ENCODE measurements at places on chromosomes 7 and 10.

DNA sequence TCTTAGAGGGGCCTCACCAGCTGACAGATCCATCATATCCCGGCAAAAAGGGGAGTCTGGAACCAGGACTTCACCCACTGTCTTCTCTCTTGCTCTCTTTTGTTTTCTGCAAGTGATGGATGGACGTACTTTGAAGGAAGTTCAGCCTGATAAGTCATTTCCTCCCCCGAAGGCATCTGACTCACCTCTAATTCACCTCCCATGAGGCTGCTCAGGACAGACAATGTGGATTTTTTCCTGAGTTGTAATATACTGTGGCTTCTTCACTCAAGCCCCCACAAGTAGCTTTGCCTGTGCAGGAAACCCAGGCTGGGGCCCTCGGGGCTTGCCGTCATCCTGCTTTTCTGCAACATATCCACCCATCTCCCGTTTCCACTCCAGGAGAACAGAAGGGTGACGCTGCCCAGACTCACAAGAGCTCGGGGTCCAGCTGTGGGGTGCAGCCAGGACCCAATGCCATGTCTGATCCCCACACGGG is 70.4 kb downstream of the ASB13 start:
- peak; percentile 60 for DNase-seq

DNA sequence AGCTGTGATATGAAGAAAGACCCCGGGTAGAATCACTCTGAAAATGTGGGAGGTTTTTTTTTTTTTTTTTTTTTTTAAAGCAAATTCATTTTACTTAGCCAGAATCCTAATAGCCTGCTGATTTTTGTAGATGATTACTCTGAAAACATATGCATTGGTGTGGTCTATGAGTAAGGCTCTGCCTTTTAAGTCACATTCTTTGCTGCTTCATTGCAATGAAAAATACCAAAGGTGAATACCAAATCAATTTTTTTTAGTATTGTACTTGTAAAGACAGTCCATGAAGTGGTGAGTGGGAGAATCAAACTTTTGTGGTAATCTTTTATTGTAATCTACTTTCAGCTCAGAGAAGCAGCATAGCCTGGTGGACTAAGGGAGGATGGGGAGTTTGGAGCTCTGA is 130.3 kb downstream of the SDK1 start:
- DNase-seq = no peak

DNA sequence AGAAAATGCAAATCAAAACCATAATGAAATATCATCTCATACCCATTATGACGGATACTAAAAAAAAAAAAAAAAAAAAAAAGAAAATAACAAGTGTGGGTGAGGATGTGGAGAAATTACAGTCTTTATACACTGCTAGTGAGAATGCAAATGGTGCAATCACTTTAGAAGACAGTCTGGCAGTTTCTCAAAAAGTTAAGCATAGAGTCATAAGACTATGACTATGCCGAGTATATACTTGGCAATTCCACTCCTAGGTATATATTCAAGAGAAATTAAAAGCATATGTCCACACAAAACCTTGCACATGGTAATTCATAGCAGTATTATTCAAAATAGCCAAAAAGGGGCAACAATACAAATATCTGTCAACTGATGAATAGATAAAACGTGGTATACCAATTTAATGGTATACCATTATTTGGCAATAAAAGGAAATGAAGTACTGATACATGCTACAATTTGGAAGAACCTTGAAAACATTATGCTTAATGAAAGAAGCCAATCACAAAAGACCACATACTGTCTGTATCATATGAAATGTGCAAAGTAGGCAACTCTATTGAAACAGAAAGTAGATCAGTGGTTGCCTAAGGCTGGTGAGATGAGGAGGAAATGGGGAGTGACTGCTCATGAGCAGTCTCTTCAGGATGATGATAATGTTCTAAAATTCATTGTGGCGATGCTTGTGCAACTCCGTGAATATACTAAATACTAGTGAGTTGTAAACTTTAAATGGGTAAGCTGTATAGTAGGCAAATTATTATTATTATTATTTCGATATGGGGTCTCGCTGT is 90.1 kb upstream of the NANOS1 start:
- no peak for DNase-seq

- DNase-seq = no peak
Measured at GRCh38 chr7:24227603-24228359, 56.2 kb upstream of the NPY start.

GRCh38 chr7:35874886-35875285 is 74.0 kb downstream of the SEPTIN7 start:
- peak; percentile 50 for DNase-seq

DNA sequence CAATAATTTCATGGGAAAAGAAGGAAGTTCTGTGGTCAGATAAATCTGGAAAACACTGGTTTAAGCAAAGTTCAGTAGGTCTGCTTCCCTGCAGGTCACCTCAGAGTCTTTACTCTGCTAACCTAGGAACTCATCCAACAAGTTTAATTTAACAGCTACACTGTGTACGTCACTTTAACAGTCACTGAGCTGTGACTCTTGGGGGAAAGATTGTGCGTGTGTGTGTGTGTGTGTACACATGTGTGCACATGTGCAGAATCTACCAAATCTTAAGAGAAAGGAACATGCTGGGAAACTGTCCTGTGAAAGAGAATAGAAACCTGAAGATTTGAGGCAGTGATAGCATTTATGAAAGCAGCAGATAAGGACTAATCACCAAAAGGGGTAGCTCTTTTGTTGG is 62.6 kb downstream of the IKZF1 start:
- DNase-seq = no peak

GRCh38 chr10:124903111-124903510 is 38.8 kb upstream of the ZRANB1 start:
- DNase-seq = no peak

GRCh38 chr7:26616235-26616634 is 248.2 kb downstream of the SKAP2 start:
- no peak for DNase-seq

DNA sequence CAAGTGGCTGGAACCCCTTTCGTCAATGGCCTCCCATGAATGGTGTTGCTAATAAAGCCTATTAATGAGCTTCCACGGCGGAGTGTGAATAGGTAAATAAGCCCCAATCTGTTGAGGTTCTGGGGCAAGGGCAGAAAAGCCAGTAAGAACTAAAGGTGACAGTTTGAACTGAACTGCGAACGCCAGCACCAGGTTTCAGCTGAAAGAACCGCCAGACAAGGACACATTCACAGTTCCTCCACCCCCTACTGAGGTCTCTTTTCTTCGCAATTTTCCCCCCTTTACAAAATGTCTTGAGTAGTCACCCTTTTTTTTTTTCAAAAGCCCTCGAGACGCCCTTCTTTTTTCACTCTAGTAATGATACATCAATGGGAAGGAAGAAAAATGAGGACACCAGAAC is 2.4 kb upstream of the FGFR2 start:
- DNase-seq = no peak

DNA sequence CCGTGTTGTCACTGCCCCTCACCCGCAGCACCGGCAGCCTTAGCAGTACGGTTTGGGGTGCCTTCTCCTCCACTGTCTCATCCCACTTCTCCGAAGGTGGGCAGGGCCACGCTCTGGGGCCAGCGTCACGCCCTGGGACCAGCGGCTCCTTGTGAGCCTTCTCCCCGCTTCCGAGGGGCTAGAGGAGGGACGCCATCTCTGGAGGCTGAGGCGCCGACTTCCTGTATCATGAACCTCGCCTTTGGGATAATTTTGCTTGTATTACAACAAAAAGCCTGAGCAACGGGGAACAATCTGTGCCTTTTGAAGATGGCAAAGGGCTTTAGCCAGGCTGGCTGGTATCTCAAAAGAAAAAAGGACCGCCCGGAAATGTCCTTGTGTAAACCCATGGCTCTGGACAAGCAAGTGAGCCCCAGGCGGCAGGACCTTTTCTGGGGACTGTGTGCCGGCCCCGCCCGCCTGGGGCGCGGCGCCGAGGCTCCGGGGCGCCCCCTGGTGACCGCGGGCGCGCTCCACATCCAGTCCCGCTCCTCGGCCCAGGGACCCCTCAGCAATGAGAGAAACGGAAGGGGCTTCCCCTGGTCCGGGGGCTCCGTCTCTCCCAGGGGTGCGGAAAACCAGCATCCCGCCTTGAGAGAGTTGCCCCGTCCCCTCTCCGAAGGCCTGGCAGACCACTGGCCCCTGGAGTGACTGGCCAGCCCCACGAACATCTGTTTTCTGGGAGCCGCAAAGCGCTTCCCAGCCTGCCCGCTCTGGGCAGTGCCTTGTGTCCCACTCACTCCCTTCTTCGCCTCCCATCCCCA is 3.8 kb downstream of the DEPP1 start:
- peak; percentile 68 for DNase-seq

DNA sequence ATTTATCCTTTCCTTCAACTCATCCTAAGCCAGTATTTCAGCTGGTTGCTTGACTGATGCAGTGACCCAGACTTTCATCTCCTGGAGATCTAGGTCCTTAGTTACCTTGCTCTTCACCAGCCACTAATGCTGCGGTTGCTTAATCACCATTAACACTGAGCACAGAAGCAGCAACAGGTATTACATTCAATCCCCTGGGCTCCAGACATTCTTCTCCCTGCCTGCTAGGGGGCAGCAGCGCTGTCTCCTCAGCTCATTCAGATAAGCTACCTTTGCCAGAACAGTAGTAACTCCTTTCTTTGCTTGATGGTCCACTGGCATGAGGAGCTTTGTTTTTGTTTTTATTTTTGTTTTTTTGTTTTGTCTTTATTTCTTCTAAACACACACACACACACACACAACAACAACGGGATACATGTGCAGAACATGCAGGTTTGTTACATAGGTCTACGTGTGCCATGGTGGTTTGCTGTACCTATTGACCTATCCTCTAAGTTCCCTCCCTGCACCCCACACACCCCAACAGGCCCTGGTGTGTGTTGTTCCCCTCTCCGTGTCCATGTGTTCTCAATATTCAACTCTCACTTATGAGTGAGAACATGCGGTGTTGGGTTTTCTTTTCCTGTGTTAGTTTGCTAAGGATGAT is 1043.2 kb upstream of the C7orf33 start:
- DNase-seq = peak; percentile 49

GRCh38 chr10:69222157-69223027 is 2.3 kb downstream of the HKDC1 start:
- DNase-seq = peak; percentile 81

DNA sequence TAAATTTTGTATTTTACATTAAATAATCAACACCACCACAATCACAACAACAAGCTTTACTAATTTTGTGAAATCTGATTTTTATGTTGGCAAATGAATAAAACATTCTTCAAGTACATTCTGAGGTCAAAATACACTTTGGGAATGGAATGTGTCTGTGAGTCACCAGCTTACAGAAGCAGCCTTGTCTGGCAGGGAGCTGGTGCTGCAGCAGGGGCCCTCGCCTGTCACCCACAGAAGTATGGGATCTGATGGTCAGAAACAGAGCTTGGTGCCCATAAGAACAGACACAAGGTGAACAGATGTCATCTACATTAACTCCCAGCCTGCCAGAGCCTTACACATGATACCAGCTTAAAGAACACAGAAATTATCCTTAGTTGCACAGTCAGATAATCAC is 496.9 kb downstream of the CCSER2 start:
- peak; percentile 12 for DNase-seq

- DNase-seq = no peak
Measured at GRCh38 chr7:49099587-49100326, 175.4 kb downstream of the CDC14C start.

DNA sequence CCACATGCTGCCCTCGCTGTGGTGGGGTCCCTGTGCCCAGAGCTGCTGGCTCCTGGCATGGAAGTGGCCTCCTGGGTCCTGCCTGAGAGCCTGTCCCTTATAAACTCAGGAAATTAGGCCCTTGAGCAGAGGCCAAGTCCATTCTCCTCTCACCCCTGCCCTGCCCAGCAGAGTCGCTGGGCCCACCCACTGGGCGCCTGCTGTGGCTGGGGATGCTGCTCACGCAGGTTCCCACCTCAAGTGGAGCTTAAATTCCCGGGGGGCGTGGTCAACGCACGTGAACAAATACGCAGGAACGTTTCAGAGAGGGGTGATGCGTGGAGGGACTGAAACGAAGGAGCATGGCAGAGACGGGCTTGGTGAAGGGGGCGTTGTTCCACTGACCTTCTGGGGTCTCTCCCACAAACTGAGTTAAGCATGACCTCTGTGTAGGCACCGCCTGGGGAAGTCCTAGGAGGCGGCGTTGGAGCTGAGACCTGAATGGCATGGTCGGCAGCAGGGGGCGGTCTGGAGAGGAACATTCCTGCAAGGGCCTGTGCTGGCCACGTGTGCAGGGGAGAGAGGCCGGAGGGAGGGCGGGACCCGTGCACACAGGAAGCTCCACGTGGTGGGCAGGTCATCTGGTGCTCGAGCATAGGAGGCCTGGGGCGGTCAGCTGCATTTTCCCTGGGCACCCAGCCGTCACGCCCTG is 27.9 kb downstream of the FAM20C start:
- DNase-seq = no peak

DNA sequence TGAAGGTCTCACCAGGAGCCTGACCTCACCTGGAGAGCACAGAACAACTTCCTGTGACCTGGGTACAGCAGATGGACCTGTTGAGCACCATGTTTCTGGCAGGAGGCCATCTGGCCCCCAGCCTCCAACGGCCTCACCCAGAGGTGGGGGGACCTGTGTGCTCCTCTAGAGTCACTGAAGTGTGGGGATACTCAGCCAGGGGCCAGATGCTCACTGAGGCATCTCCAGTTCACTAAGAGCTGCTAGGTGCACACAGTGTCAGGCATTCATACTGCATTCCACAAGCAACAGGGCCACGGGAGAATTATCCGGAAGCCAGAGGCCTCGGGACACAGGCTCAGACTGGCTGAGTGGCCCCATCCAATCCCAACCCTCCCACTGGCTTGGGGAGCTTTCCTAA is 161.4 kb downstream of the TCERG1L start:
- no peak for DNase-seq

GRCh38 chr10:4144817-4145216 is 359.8 kb upstream of the KLF6 start:
- no peak for DNase-seq

- DNase-seq = peak; percentile 70
Measured at GRCh38 chr7:86926732-86927131, 132.7 kb downstream of the ELAPOR2 start.

DNA sequence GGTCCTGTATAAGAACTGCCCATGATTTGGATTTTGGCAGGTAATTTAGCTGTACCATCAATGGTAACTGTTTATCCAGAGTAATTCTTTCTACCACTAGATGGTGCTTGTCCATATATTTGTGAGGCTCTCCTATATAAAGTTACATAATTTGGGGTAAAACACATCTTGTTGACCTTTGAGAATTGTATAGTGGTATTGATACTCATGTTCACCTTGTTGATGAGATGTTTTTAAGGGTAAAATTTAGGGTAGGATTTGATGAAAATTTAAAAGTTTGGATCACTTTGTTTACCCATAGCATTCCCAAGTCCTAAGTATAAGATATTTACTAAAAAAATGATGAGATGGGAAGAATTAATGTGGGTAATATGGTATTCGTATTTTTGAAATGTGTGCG is 31.6 kb downstream of the ST7 start:
- peak; percentile 54 for DNase-seq

DNA sequence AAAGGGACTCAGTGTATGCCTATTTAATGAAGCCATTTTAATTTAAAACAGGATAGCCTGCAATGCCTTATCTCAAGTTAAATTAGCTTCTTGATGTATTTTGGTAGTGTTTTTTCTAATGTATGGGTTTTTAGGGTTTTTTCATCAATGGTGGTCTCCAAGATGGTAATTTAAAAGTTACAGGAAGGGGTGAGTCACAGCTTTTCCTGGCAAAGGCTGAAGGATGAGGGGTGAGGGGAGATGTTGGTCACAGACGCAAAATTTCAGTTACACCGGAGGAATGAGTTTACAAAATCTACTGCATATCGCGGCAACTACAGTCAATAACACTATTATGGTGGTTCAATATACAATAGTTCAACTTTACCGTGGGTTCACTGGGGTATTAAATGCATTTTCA is 31.6 kb downstream of the CCDC3 start:
- DNase-seq = peak; percentile 42

GRCh38 chr10:30765616-30766015 is 136.1 kb upstream of the LYZL2 start:
- DNase-seq = no peak
